Stimulated activated CD8-positive, alpha-beta memory T cell treated with anti-CD3 and anti-CD28 coated beads, Interleukin-7, amount 100 ng/mL, for 4 hours (primary cell): ENCODE measurements at places on chromosomes 16 and 17.

- DNase-seq = no peak
These were observed 28.7 kb downstream of the TAC4 start for GRCh38 chr17:49819138-49819537.

- DNase-seq = no peak
These were observed 31.2 kb downstream of the CHD9 start for GRCh38 chr16:53085931-53086421.

- no peak for DNase-seq
These were observed 470.2 kb downstream of the PMP22 start for GRCh38 chr17:14794961-14795360.

DNA sequence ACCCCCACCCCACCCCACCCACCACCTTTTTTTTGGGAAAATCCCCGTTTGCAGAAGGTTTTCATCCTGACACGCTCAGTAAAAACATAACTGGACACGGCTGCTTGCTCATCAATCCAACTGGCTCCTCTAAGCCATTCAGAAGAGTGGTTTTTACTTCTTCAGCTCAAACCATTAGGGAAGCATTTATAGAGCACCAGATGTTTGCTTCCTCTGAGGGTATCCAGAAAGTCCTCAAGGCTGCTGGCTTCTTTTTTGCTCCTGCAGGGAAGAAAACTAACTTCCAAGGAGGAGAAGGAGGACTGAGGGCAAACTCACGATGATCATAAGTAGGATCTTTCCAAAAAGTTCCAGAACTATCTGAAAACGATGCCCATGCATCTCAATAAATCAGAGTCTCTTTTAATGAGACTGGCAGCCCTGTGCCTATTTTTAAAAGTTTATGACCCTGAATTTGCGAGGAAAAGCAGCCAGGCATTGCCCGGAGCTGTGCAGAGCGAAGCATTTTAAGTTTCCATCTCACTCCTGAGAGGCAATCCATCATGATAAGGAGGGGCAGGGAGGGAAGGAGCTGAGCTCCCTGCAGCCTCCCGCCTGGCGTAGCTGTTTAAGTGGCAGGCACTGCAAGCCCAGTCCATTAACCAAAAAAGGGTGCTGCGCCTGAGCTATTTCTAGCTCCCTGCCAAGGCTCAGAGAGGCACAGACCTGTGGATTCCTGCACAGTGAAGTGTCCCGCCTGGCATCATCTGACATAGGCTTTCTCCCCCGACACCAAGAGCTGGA, 146.3 kb upstream of the FOXF1 start:
- DNase-seq = no peak

DNA sequence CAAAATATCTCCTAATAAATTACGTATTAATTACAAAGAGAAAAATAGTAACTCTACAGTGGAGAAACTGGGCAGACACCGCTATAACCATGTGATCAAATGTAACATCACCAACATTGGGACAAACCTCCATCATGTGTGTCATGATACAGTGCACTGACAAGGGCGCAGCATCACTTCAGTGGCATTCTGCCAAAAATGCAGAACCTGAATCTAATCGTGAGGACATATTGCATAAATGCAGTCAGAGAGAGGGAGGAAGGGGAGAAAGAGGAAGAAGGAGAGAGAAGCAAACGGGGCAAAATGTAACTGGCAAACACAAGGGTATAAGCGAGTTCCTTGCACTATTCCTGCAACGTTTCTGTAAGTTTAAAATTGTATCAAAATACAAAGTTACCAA, 74.2 kb upstream of the MARCHF10 start:
- DNase-seq = no peak

DNA sequence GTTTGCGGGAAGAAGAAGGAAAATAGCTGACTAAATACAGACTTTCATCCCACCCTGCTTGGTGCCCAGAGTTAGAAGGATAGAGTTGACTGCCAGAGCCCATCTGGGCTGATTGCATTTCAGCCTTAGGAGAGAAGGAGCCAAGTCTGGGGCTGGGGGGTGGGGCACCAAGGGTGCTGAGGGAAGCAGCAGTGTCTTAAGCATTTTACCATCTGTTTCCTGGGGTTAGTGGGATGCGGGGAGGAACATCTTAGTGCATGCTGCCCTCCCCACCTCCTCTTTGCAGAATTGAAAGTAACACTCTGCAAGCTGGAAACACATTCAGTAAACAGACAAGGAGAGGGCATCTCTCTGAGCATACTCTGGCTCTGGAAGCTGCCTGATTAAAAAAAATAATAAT, 1.5 kb upstream of the ARL5C start:
- DNase-seq = no peak

GRCh38 chr16:23185656-23186055, 3.1 kb downstream of the SCNN1G start:
- DNase-seq = no peak

DNA sequence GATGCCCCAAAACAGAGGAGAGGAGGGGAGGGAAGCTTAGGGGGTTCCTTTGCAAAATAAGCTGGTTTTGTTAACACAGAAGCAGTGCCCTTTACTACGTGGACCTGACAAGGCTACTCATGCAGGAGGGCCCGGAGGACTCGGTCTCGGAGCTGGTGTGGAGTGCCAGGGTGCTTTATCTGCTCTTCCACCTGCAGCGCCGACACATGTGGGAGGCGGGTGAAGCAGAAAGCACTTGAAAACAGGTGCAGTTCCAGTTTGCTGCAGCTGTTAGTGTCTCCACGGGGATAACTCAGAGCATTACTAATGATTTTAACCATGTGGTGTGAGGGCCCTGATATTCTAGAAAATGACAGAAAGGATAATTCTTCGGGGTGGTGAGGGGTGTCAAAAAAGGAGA, 35.0 kb upstream of the MNT start:
- no peak for DNase-seq

GRCh38 chr17:40345161-40345993, 19.2 kb downstream of the GJD3 start:
- DNase-seq = no peak

- DNase-seq = no peak
These were observed 92.7 kb upstream of the FA2H start for GRCh38 chr16:74867281-74867849.

GRCh38 chr16:85806539-85806938, 7.0 kb downstream of the COX4I1 start:
- no peak for DNase-seq

GRCh38 chr17:14923981-14924380, 341.1 kb downstream of the PMP22 start:
- no peak for DNase-seq

GRCh38 chr16:11160676-11161115, 95.3 kb downstream of the SOCS1 start:
- DNase-seq = no peak

GRCh38 chr16:68041783-68042182, 18.7 kb downstream of the DUS2 start:
- no peak for DNase-seq

GRCh38 chr16:46733319-46733830, 14.8 kb downstream of the MYLK3 start:
- DNase-seq = no peak

DNA sequence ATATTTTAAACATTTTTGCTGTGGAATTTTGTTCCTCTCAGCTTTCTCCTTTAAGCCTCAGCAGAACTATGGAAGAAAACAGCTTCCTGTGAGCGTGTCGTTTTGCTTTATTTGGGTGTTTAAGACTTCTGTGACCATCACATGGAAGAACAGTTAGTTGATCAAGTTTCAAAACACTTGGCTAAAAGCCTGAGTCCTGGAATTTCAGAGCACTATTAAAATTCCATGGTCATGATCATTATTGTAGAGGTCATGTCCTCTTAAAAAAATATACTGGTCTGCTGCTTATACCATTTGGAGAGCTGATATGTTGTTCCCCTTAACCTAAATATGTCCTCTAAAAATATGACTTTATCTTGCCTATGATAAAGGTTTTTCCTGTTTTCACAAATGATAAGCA, 12.6 kb upstream of the CDR2 start:
- DNase-seq = no peak

GRCh38 chr17:43905400-43905984, 1.8 kb downstream of the MPP2 start:
- DNase-seq = no peak

- no peak for DNase-seq
These were observed 9.5 kb downstream of the KRT32 start for GRCh38 chr17:41457676-41458075.

GRCh38 chr16:51967646-51968045, 579.3 kb downstream of the TOX3 start:
- DNase-seq = no peak

DNA sequence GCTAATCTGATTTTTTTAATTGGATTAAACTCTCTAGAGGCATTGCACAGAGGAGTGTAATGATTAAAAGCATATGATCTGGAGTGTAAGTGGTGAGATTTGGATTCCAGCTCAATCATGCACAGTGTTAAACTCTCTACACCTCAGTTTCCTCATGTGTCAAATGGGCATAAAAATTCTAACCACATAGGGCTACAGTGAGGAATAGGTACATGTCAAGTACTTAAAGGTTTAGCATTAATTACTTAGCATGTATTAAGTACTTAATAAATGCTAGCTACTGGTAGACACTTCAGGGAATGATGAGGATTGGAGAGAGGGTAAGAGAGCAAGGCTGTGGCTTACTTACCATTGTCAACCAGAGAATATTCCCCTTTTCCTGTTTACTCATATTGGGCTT, 17.1 kb downstream of the ERI2 start:
- DNase-seq = no peak

GRCh38 chr17:82126556-82127314, 28.7 kb upstream of the FASN start:
- peak; percentile 46 for DNase-seq

DNA sequence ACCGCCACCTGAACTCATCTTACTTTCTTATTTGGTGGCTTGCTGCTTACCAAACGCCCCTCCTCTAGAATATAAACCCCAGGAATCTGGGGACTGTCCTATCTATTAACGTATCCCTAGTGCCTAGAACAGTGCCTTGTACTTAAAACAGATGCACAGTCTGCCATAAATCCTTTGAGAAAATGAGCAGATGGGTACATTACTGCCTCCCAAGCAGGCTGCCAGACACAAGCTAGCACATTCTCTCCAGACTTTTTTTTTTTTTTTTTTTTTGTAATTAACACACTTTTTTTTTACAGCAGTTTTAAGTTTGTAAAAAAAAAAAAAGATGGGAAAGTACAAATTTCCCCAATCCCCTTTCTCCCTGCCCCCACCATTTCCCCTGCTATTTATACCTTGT, 57.3 kb upstream of the RPL38 start:
- no peak for DNase-seq
